ENCODE measurements at places on chromosomes 12 and 14. TPM values are rescaled to one million over a fixed set of nuclear protein-coding genes. Genes with fewer than 3 reads are reported as not detected.

The KCNJ8 gene
- total RNA-seq: 62.0 TPM

The VRTN gene
- not detected for total RNA-seq

The ST8SIA1 gene
- 0.28 TPM for total RNA-seq

The PLA2G1B gene
- not detected for total RNA-seq

The ANP32D gene
- not detected for total RNA-seq

The NTF3 gene
- 5.4 TPM for total RNA-seq

The SLC17A8 gene
- not detected for total RNA-seq

The GYS2 gene
- not detected for total RNA-seq

The PGAM5 gene
- 30.7 TPM for total RNA-seq

The TMEM52B gene
- under 0.01 TPM for total RNA-seq

All from regular cardiac myocyte (primary cell).